Uterine smooth muscle cell (primary cell): ENCODE measurements at places on chromosomes 4 and X. TPM values are rescaled to one million over a fixed set of nuclear protein-coding genes. Genes with fewer than 3 reads are reported as not detected.

Gene PABPC4L
- 2.1 and 4.2 TPM in 2 replicates for total RNA-seq

Gene GLRB
- 15.4 and 18.9 TPM in 2 replicates for total RNA-seq

Gene TXK
- not detected in 2 replicates for total RNA-seq

Gene RTL9
- total RNA-seq: 0.11 and 0.37 TPM in 2 replicates

Gene PNMA3
- total RNA-seq: 0.11 and 0.12 TPM in 2 replicates

Gene CTAG1A
- total RNA-seq: not detected in 2 replicates

Gene S100P
- total RNA-seq: not detected in 2 replicates
